ENCODE measurements at places on chromosomes 3 and 15.
A peak's percentile ranks its signal among the peaks of the same experiment; 100 is the strongest.

GRCh38 chr3:186509423-186509822, 34.8 kb downstream of the CRYGS start:
- peak; percentile 53 for DNase-seq

DNA sequence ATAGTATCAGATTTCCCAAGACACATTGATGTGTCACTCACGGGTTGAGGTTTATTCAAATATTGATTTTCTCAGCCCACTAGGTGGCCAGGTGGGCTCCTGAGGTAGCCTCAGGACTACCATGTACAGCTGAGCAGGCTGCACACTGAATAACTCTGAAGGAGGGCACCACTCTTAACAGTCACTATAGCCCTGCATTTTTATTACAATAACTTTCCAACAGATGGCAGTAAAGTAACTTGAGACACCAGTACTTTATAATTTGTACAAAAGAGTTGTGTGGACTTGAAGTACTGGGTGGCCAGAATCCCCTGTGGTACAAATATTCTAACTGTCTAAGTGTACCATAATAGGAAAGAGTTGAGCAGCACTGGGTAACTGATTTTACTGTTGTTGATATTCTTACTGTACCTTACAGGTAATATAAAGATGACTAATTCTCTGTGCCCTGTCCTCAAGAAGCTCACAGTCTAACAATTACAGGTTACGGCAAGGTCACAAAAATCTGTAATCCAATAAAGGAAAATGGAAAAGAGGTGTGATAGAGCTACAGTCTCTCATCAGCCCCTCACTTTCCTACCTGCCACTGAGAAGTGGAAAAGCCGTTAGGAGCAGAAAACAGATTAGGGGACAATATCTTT, 76.0 kb downstream of the ETFA start:
- DNase-seq = peak; percentile 63

- no peak for DNase-seq
Measured at GRCh38 chr3:149523512-149524299, 49.2 kb downstream of the TM4SF4 start.

DNA sequence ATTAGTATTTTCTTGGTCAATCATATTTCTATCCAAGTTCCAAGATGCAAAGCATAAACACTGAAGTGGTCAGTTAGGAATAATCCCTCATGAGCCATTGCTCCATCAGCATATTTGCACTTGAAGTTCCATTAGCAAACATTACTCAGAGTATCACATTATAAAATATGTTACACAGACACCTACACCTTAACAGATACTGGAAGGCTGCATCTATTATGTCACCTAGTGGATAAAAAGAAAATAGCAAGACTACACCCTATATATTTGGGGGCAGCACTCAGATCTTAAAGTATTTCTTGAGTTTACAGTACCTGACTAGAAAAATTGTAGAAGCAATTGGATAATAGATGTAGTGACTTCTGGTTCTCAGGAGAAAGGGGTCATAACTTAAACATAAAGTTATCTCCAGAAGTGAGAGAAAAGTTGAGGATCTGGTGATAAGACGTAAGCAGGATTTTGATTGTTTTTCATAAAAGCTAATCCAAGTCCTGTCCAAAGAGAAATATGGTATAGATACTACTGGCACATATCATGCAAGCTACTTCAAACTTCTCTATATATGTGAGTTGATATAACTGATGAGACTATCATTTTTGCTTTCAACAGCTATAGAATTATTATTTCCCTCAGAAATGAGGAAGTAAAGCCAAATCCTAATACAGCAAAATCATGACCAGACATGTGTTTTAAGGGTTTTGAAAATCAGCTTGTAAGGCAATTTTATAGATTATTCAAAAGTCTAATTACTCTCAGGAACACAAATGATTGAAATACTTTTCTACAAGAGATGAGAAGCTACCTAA, 422.2 kb downstream of the GBE1 start:
- no peak for DNase-seq

DNA sequence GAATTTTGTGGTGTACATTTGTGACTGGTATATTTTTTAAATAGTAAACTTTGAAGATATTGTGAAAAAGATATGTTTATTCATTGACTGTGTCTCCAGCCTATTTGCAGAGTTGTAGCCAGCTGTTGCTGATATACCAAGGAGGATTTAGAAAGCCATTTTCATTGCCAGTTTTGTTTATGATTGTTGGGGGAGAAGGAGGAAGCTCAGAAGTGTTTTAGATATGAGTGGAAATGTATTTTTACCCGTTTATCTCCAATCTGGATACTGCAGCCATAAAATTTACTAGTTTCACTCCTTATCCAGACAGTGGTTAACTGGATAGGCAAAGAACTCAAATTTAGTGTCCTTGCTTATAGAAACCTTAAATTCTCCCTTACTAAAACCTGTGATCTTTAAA, 18.8 kb downstream of the ATP11B start:
- DNase-seq = no peak

- DNase-seq = peak; percentile 33
Measured at GRCh38 chr3:66597308-66597863, 96.6 kb upstream of the LRIG1 start.

- DNase-seq = peak; percentile 63
Measured at GRCh38 chr3:18446149-18446825, 21.1 kb upstream of the SATB1 start.

GRCh38 chr3:132378-132777, 64.2 kb upstream of the CHL1 start:
- DNase-seq = no peak

- DNase-seq = no peak
Measured at GRCh38 chr15:75994220-75994619, 18.0 kb downstream of the NRG4 start.

GRCh38 chr3:109772520-109772919, 435.2 kb upstream of the DPPA4 start:
- no peak for DNase-seq

GRCh38 chr15:59180945-59181600, 25.6 kb upstream of the LDHAL6B start:
- no peak for DNase-seq
